HT1080 (cell line): ENCODE measurements at places on chromosomes 2 and 18. TPM values are rescaled to one million over a fixed set of nuclear protein-coding genes. Genes with fewer than 3 reads are reported as not detected.
A peak's percentile ranks its signal among the peaks of the same experiment; 100 is the strongest.

Gene GALR1
- not detected in 2 replicates for total RNA-seq

Gene RPL31
- 2,115 and 2,507 TPM in 2 replicates for total RNA-seq

Gene USP40
- 27.8 and 28.0 TPM in 2 replicates for total RNA-seq

GRCh38 chr2:17388798-17389197 is 129.4 kb downstream of the RAD51AP2 start:
- peak; percentile 13 for DNase-seq

GRCh38 chr18:44844486-44844885 is 163.8 kb downstream of the SETBP1 start:
- DNase-seq = no peak

DNA sequence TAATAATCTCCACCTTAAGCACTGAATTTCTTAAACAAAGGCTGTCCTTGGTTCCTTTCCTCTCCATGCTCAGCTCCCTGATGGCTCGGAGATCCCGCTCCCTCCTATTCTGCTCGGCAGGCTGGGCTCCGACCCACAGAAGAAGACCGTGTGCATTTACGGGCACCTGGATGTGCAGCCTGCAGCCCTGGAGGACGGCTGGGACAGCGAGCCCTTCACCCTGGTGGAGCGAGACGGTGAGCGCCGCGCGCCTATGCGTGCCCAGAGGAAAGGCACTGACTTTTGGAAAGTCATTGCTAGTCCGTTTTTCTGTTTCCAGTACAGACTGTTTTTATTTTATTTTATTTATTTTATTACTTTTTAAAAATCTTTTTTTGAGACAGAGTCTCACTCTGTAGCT is 9.6 kb downstream of the CNDP2 start:
- no peak for DNase-seq

Gene ST6GAL2
- 0.67 and 1.6 TPM in 2 replicates for total RNA-seq

DNA sequence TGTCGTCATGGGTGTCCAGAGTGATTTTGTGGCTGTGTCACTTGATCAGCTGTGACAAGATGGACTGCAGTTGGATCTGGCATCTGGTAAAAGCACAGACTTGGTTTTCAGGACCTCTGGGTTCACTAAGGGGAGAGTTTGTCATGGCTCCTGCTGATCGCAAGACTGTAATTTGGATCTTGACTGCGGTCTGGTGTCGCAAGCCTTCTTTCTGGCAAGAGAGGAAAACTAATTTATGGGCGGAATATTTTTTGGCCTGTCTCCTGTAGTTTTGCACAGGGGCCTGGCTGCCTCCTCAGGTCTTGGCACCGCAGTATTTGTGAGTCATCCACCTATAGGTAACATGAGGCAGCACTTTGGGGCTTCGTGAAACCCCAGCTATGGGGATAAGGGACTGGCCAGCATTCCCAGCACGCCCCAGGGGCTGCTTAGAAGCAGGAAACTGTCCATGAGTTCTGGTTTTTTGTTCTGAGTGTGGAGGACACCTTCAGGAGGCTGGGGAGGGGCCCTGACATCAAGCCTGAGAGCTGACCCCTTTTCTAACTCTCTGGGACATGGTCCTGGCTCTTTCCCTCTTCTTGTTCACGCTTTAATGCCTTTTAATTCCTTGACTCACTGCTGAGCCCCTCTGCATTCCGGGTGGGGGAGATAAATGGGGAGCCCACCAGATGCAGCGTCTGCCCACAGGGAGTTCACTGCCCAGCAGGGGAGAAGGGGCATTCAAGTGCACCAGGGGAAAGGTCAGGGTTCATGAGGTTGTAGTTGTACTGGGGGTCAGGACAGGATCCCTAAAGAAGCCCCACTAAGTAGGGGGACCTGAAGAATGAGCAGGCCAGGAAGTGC is 12.2 kb downstream of the SH3BP4 start:
- DNase-seq = no peak

DNA sequence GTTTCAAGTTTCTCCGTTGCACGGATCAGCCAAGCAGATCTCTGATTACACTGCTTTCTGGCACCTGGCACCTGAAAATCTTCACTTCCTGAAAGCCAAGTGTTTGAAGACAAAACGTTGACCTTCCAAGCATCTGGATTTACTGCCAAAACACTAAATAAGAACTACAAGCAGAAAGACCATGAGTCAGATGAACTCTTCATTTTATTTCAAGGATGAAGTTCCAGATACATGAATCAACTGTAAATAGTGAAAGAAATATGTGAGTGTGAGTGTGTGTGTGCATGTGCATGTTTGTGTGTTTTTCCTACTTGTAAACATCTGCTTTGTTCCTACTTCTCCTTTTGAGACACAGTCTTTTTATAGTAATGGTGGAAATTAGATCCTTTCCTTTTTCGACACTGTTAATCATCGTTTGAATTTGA is 60.0 kb upstream of the DTNA start:
- DNase-seq = peak; percentile 61

- peak; percentile 74 for DNase-seq
Measured at GRCh38 chr2:3536682-3537632, 17.6 kb upstream of the ADI1 start.

Gene CD8B2
- total RNA-seq = not detected in 2 replicates

Gene EGR4
- total RNA-seq = not detected in 2 replicates

DNA sequence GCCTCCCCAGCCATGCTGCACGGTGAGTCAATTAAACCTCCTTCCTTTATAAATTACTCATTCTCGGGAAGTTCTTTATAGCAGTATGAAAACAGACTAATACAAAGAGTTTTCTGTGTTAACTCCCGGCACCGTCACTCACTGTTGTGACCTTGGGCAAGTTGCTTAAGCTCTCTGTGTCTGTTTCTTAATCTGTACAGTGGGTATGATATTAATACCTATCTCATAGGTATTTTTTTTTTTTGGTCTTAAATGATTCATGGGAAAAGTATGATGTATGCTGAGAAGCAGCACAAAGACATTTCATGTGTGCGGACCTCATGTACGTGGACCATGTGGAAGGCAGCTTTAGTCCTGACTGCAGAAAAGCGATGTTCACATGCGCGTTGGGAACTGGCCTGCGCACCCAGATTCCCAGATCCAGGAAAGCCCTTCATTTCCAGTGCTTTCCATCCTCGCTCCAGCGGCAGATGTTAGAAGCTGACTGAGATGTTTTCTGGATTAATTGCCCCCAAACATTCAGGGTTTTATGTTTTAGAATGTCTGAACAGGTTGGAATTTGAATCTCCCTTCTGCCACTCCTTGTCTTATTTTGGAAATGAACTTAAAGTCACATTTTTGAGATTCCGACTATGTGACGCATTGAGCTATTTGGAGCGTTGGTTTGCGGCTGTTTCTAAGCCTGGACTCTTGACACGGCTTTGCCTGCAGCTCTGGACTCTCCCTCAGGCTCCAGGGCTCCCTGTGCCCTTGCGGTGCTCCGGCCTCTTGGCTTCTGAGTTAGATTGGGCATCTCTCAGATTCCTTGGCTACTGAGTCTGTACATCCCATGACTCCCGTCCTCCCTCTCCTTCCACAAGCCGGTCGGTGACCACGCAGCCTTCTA is 61.4 kb downstream of the SLC4A3 start:
- DNase-seq = peak; percentile 92

Gene FAM237A
- not detected in 2 replicates for total RNA-seq

DNA sequence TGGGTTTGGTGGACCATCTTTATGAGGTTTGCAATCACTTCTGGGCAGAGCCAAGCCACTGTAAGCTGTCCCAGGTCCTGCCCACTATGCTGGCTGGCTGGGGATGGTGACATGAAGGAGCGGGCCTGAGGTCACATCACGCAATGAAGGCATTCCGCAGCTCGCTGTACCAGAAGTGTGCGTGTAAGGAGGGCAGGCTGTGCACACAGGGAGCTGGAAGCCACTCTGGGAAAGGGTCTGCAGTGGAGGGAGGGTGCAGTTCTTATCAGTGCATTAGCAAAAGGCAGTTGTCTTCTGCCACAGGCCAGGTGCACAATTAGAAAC is 16.7 kb upstream of the OTOS start:
- DNase-seq = no peak

GRCh38 chr2:98486374-98486981 is 41.8 kb downstream of the INPP4A start:
- DNase-seq = no peak

GRCh38 chr2:101828673-101829334 is 131.3 kb downstream of the MAP4K4 start:
- no peak for DNase-seq

DNA sequence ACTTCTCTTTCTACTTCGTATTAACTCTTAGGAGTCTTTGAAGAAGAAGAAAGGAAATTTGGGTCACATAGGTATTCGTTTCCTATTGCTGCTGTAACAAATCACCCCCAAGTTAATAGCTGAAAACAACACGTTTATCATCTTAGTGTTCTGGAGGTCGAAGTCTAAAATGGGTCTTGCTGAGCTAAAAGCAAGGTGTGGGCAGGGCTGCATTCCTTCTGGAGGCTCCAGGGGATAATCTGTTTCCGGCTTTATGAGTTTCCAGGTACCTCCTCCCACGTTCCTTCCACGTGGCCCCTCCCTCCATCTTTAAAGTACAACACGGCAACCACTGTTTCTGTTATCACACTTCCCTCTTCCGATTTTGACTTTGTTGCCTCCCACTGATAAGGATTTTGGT is 233.5 kb upstream of the RBBP8 start:
- no peak for DNase-seq

Gene MC5R
- total RNA-seq = not detected in 2 replicates

- DNase-seq = no peak
Measured at GRCh38 chr2:241721852-241722251, 12.6 kb upstream of the D2HGDH start.

Gene SIX3
- total RNA-seq = not detected in 2 replicates

DNA sequence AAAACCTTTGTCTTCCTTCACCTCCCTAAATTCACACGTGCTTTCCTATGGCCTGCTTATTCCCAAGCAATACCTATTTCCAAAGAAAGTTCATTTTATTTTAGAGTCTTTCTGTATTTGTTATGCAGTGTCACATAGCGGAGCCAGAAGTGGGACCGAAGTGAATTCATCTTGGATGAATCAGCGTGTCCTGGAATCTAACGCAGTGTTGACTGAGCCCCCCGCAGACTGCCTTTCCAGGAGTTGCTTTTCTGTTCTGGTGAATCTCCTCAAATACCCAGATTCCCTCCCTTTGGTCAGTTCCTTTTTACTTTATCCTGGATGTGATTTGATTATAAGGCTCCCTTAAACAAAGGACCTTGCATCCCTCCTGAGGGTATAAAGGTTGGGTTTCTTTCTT is 10.8 kb downstream of the ALPP start:
- peak; percentile 56 for DNase-seq

Gene RNU2-63P
- total RNA-seq = 78.3 and 129 TPM in 2 replicates

DNA sequence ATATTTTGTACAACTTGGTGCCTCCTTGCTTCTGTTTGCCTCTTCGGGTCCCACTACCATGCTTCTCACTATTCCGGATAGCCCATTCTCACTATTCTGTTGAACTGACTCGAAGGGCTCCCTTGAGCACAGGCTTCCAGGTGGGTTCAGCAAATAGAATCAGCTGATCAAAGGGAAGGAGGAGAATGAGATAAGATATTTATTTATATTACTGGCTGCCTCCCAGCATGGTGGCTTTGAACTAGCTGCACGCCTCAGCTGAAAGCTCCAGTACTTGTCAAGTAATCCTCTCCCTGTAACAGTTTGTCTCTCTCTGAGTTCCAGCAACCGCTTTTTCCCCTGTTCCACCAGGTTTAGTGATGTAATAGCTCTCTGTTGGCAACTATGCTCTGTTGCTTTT is 187.8 kb upstream of the HNRNPA3 start:
- no peak for DNase-seq

Gene ERICH2
- total RNA-seq = not detected in 2 replicates

Gene PAIP2B
- total RNA-seq = 0.08 and 0.10 TPM in 2 replicates

DNA sequence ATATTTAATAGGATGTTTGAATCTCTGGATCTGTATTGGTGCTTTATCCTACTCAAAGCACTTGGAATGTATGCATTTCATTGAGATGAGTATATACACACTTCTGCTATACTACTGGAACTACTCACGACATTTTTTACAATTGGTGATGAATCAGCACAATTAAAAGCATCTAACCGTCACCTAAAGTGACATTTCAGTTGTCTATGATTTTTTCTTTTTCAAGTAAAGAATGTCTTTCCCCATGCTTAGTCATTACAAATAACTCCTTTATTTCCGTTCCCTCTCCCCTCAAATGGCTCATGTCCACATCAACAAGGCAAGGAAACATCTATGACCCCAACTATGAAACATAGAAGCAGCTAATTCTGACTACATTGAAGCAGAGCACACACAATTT is 77.3 kb downstream of the CLIP4 start:
- peak; percentile 84 for DNase-seq

DNA sequence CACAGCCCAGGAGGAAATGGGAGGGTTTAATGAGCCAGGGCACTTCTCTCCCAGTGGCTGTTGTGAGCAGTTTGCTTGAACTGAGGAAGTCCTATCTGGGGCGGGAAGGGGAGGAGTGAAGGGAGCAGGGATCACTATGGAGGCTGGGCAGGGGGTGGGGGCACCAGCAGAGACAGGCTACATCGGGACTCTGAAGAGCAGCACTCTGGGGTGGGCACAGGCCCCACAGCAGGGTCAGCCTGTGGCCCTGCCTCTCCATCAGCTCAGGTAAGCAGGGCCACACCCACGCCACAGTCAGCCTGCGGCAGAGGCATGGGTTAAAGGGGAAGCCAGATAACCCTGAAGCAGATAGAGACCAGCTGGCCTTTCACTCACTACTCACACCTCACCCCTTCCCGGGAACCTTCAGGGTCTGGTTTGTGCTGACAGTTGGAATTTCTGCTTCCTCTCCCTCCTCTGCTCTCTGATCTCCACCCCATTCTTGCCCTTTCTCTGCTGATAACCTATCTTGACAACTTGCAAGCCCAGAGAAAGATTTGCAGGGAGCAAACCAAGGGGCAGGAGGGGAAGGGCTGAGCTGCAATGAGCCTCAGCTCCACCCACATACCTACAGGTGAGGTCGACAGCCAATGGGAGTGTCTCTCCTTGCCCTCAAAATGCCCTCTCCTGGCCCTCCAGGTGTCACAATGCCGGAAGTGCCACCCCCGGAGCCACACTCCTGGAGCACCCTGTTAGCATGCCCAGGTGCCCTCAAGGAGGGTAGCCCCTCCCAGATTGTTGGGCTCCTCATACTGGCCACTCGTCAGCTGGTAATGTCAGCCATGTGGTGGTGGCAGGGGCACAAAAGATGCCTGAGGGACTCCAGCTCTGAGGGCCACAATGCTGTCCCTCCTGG is 3.7 kb downstream of the SIGLEC15 start:
- no peak for DNase-seq

DNA sequence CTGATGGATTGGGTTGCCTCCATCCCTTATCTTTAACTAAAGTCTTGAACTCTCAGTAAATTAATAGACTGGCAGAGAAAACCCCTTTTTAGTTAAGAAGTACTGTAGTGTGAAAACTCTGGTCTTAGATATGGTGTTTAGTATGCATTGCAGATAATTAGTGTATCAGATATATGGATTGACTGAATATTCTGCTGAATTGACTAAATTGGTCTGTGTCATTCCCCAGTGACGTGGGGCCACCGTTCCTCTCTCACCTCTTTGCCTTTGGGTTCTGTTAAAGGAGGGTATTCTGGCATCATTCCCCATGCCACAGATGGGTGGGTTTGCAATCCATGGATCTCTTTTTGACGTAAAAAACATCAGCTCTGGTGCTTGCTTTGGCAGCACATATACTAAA is 67.1 kb upstream of the XPO1 start:
- DNase-seq = no peak

DNA sequence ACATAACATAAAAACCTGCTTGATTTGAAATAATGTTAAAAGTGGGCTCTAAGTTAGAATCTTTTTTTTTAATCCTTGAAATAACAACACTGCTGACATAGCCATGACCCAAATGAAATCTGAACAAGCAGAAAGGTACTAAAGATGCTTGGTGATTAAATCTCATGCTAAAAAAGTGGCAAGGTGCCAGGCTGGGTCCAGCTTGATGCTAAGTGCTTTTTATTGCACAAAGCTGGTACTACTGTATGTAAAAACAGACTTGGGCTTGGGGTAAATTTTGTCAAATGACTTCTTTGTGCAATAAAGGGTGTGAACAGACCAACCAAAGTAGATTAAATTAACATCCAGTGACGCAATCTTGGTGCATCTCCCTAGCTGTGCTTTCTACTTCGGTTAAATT is 13.4 kb downstream of the BCL11A start:
- DNase-seq = no peak
